ENCODE measurements at places on chromosomes 16 and 17.

DNA sequence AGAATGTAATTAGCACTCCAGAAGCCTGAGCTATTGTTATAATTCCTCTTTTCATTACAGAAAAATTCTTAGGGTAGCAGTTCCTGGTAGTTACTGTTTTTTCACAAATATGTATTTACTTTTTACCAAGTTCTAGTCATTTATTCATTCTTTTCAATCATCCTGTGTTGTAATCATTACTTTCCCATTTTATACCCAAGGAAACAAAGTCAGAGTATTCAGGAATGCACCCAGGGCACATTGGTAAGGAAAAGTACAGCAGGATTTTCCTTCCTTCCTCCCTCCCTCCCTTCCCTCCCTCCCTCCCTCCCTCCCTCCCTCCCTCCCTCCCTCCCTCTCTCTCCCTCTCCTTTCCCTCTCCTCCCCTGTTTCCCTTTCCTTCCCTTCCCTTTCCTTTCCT, 115.9 kb upstream of the RBFOX1 start:
- DNase-seq, result no peak

GRCh38 chr17:1122533-1123392, 57.0 kb downstream of the ABR start:
- peak; percentile 71 for DNase-seq

DNA sequence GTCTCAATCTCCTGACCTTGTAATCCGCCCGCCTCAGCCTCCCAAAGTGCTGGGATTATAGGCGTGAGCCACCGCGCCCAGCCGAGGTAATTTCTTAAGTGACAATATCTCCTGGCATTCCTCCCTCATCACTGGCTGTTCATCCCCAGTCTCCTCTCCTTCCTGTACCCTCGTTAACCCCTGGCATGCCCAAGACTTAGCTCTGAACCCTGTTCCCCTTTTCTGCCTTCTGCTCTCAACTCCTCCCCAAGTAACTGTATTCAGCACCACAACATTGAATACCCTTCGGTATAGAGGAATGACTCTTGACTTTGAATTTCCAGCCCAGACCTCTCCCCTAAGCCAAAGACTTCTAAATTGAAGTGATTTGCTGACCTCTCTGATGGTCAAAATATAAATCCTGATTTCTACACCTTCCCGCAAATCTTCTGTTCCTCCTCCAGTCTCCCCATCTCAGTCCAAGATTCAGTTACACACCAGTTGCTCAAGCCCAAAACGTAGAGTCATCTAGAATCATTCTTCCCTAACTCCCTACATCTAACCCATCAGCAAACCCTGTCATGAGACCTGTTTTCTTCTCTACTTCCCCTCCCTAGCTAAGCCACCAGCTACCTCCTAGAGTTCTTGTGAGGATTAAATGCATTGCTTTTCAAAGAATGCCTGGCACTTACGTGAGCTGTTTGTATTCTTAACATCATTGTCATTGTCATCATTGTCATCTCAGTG, 14.8 kb downstream of the PMP22 start:
- DNase-seq, result no peak

DNA sequence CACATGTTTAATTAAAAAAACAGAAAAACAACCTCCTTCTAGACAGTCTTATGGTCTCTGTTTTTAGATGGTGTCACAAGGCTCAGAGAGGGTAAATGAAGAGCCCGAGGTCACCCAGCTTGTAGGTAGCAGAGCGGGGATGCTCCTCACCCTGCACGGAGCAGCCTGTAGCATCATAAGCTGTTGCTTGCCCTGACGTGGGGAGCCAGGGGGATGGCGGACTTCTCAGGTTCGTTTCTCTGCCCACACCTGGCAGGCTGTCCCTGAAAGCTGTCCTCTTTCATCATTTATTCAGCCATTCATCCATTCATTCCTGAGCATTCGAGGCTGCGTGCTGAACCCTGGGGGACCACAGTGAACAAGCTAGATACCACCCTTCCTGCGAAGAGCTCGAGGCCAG, 75.7 kb upstream of the KSR1 start:
- DNase-seq, result no peak

GRCh38 chr16:58492735-58493134, 7.2 kb upstream of the NDRG4 start:
- no peak for DNase-seq

- DNase-seq, result peak; percentile 53
Measured at GRCh38 chr17:10875984-10876555, 38.2 kb upstream of the PIRT start.

GRCh38 chr17:17445925-17446665, 30.7 kb upstream of the MED9 start:
- DNase-seq, result peak; percentile 98

GRCh38 chr16:83956336-83957289, 3.6 kb downstream of the OSGIN1 start:
- peak; percentile 68 for DNase-seq

GRCh38 chr17:79466562-79467350, 144.1 kb downstream of the RBFOX3 start:
- no peak for DNase-seq

DNA sequence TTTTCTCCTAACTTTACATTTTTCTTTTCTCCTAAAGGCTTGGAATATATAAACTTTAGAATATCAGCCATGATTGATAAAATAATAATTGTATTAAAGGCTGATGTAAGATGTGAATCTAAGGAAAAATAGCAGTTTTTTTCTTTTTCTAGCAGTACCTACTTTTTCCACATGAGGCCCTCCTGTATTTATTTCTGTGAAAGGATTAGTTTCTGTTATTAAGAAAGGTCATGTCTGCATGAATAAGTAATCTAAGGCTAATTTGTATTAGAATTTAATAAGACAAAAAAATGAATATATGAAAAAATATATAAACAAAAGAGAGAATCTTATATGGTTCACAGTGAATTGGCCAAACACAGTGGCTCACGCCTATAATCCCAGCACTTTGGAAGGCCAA, 85.3 kb downstream of the STXBP4 start:
- no peak for DNase-seq

GRCh38 chr17:75270218-75270965, 639 bp downstream of the MIF4GD start:
- peak; percentile 88 for DNase-seq

GRCh38 chr16:7124242-7124641, 208.4 kb upstream of the RBFOX1 start:
- DNase-seq, result no peak

GRCh38 chr17:76102944-76103273, 678 bp downstream of the EXOC7 start:
- DNase-seq, result no peak

DNA sequence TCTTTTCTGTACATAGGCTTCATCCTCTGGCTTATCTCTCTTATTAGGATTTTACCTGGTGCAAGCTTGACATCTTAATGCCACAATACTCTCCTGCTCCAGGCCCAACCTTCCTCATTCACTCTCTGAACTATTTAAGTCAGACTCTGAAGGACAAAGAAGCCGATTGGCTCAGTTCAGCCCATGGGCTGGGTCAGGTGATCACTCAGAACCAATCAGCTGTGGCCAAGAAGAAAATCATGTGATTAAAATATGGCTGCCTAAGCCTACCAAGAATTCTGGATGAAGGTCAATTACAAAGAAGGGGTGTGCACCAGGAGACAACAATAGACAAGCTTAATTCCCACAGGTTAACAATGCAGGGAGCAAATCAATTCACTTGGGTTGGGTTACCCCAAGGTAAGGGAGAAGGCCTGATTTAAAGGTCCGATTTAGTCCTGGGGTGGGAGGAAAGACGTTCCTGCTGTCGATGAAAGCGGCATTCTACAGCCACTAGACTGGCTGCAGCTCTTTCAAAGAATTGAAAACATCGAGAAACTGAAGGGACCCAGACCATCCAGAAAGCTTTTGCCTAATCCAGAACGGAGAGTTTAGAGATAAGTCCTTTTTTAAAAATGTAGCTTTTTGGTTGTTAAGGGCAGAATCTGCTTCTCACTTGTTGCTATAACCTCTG, 42.9 kb upstream of the NFAT5 start:
- DNase-seq, result peak; percentile 65

DNA sequence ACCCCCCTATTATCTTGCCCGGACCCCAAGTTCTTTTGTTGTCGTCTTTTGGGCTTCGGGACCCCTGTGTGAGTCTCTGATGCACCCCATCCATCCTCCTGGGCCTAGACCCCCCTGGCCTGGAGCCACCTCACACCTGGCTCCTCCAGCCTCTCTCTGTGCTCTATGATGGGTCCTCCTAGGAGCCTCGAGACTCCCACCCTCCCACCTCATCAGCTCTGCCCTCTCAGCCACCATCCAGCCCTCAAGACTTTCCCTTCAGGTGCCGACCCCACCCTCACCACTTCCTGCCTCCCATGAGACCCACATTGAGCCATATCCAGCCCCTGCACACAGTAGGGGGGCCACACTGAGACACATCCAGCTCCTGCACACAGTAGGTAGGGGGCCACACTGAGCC, 8.7 kb upstream of the ATP2A3 start:
- no peak for DNase-seq

DNA sequence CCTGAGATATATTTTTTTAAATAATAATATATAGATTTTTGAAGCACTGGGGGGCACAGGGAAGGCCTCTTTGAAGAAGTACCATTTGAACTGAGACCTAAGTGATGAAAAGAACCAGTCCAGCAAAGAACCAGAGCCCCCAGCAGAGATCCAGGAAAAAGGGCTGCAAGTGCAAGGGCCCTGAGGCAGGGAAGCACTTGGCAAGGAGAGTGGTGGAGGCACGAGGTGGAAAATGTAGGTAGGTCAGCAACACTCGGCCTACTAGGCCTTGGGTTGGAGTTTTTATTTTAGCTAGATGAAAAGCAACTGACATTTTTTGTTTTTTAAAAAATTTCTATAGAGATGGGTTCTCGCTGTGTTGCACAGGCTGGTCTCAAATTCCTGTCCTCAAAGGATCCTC, 1.6 kb upstream of the CD19 start:
- no peak for DNase-seq

DNA sequence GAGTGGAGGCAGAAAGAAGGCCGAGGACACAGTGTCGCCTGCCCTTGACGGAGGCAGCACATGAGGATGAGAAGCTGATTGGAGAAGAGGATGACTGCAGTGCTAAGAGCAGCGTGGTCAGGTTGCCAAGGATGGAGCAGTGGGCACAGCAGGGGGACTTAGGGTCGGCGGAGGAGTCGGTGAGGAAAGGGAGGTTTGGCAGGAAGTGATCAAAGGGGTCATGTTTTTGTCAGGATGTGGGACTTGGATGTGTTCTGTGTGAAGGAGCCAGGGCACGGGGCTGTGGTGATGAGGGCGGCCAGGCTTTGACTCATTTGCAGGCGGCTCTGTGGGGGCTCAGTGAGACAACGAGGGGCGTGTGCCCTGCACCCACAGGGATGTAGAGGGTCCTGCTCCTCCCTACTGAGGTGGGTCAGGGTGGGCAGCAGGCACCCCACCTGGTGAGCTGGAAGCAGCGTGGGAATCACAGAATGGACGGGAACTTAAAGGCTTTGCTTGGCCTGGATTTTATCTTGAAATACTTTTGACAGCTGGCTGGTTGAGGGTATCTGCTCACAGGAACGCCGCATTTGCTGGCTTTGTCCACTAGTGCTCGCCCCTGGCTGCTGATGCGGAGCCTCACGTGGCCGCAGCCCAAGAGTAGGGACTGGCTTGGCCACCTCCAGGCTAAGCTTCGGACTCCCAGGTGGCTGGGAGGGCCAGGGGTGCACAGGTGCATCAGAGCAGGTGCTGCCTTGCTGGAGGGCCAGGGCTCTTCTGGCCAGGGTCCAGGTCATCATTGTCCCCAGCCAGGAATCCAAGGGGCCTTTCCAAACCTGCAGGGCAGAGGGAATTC, 6.0 kb downstream of the MPG start:
- no peak for DNase-seq

- no peak for DNase-seq
Measured at GRCh38 chr16:5062051-5062450, 3.7 kb downstream of the C16orf89 start.

DNA sequence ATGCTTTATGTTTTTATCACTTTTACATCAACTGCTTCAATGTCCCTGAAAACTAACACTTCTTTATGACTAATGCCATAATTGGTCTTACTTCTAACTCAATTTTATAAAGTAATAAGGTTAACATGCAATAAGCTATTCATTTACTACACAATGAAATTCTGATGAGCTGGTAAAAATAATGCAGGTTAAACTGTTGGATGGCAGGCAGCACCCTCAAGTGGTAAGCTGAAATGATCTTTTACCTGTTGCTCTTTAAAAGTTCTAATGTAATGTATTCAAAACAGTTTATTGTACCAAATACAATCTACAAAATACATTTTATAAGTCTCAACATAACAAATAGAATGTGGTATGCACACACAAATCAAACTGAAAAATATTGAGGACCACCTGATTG, 1280.3 kb downstream of the CDH8 start:
- DNase-seq, result no peak

DNA sequence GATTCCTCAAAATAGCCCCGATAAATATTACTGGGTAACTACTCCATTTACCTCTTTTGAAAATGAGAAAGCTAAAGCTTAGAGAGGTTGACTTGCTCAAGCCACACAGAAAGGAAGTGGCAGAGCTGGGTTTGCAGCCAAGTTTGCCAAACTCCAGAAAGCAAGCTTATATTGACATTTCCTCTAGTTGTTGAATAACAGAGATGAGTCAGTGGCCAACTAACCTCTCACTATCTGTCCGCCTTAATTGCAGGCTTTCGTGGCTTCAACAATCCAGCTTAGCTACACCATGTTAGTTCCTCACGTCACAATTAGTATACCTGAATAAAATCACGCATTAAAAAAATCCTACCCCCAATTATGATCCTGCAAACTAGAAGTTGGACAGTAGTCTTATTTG, 151.7 kb downstream of the CNTNAP4 start:
- peak; percentile 30 for DNase-seq

GRCh38 chr17:79525793-79526677, 84.8 kb downstream of the RBFOX3 start:
- no peak for DNase-seq

DNA sequence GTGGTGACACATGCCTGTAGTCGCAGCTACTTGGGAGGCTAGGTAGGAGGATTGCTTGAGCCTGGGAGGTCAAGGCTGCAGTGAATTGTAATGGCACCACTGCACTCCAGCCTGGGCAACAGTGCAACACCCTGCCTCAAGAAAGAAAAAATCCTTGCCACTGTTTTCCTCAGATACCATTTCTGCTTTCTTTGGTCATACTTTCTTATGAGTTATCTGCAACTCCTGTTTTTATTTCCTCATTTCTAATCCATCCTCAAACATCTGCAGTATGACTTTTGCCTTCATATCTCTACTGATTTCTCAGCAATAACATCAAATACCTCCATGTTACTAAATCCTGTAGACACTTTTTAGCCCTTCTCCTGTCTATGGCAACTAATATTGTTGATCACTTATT, 3.1 kb upstream of the AP2B1 start:
- DNase-seq, result no peak

DNA sequence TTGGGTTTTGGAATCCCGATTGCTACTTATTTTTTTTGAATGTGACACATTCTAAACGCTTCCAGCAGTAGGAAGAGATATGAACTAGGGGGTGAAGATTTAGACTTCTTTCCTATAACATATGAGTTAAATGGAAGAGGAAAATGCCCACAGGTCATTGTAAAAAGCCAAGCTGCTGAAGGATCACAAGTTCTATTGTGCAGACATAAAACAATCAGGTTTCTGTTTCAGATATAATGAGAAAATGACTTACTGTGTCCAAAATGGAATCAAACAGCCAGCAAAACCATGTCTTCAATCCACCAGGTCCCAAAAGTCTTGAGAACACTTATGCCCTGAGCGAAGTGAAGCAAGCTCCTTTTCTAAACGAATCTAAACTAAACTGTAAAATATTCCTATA, 157.0 kb upstream of the SOX9 start:
- DNase-seq, result no peak

All from A549 (cell line).